ENCODE measurements at places on chromosomes 1 and 21.

DNA sequence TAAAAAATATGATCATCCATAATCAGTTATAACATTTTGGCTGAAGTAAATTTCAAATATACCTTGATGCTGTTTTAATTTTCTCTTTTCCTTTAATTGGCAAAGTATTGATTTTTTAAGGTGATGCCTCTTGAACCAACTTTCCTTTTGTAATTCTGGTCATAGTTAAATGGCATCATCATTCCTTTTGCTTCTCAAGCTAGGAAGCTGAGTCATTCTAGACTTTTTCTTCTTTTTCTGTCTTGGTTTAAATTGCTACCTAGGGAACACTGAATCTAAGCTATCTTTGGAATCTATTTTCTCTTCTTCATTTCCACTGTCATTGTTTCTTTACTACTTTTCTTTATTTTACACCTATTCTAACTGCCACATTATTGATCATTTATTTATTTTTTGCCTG is 162.7 kb downstream of the HMCN1 start:
- DNase-seq = no peak

DNA sequence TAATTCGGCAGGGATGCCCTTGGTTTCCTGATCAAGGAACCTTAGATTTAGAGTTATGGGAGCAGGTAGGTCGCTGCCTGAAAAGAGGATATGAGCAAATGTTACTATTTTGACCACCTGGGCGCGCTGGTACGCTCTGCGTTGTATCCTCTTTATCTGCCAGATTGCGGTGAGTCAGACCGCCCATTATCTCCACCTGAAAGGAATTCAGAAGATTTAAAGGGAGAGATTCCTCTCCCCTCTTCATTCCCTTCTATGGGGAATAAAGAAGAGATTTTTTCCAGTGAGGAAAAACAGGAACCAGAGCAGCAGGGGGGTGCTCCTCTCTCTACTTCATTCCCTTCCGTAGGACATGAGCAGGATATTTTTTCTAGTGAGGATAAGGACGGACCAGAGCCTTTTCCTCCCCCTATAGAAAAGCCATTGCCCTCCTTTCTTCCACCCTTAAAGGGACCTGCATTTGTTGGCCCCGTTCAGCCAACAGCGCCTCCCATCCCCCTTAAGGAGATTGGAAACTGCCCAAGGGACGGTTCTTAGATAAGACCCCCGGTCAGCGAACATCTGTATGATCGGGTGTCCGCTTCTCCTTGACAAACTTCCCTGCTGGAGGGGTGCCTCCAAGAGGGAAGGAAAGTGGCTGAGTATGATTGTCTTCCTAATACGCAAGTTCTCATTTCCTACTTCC is 34.1 kb downstream of the CLCA1 start:
- DNase-seq = peak; percentile 20

- no peak for DNase-seq
Observed at GRCh38 chr1:201596101-201596868, 57.4 kb downstream of the NAV1 start.

GRCh38 chr1:72954943-72955342 is 672.6 kb upstream of the NEGR1 start:
- DNase-seq = no peak

DNA sequence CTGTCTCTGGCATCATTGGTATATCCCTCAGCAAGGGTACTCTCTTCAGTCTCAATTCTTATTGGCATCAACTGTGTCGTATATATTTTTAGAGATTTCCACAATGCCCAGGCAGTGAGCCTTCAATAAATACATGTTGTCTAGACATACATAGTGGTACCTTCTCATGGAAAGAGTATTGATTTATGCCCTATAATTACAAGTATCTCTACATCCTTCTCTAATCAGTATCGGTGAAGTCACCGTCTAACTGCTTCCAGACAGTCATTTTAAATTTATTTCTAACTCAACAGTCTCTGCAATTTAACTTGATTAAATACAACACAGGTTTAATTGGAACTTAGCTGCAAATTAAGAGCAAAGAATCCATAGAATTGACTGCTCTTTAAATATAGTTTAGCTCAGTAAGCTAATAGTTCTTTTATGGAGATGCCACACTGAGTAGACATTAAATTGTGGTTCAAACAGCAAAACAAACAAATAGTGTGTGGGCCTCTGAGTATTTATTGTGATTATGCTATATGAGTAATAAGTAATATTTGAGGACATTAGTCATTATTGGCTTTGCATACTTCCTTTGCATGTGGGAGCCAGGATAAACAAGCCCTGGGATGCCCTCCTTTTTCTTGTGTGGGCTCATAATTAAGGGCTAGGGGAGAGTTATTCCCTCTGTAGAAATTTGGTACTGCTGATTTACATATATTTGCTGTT is 126.9 kb upstream of the DUSP10 start:
- no peak for DNase-seq

DNA sequence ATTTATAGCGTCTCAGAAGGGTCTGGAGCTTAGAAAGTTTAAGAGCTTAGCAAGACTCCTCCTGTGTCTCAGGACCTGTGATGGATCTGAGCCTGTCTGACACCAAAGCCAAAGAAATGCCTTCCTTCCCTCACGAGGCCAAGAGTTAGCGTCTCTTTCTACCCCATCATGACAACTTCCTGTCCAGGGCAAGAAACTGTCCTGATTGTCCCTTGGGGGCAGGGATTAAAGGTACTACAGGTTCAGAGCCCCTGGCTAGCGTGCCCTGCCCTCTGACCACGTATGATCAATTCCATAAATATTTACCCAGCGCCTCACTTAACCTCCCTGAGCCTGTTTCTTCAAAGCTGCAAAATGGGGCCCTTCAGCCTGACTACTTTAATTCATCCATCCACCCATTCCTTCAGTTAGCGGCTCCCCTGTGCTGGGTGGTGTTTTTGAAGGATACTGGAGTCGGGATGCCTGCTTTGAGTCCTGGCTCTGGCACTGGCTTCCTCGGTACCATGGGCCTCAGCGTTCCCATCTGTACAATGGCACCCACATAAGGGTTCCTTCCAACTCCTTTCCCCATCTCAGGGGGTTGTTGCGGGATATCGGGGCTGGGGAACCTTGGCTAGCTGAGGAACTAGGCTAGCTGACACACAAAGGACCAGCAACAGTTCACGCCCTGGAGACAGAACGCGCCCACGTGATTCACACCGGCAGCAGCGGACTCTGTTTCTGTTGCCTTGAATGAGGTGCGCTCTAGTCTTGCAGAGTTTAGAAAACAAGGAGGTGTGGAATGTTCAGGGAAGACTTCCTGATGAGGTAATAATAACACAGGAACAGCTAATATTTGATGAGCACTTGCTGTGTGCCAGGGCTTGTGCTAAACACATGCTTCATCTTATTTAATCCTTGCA is 23.0 kb upstream of the EPHA2 start:
- no peak for DNase-seq

DNA sequence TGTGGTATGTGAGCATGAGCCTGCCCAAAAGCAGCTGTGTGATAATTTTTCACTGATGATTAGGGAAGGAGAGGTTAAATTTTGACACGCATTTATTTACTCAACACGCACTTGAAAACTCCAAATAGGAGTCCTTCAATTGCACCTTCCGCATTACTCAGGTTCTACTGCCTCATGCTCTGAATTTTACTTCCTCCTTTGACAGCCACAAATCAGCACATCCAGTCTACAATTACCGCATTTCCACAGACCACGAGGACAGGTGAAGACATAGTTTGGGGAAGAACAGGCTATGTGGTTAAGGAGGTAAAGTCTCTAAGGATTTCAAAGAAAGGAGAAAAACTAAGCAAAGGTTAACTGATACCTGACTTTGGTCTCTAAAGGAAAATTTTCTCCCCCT is 2.6 kb downstream of the CAPN8 start:
- DNase-seq = no peak

DNA sequence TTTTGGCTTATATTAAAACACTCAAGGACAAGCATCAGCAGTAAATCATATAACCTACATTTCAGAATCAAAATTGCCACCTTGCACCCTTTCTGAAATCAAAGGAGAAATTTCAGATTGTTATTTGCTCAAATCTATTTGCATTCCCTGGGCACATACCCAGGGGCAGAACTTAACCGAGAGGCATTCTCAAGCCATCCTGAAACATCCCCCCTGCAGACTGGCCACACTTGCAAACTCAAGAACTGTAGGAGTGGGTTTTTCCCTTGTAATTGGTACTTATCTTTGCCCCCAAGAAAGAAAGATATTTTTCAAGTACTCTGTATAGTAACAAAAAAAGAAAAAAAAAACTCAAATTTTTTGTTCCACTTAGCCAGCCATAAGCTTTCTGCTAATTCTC is 213.6 kb upstream of the ESRRG start:
- DNase-seq = no peak

DNA sequence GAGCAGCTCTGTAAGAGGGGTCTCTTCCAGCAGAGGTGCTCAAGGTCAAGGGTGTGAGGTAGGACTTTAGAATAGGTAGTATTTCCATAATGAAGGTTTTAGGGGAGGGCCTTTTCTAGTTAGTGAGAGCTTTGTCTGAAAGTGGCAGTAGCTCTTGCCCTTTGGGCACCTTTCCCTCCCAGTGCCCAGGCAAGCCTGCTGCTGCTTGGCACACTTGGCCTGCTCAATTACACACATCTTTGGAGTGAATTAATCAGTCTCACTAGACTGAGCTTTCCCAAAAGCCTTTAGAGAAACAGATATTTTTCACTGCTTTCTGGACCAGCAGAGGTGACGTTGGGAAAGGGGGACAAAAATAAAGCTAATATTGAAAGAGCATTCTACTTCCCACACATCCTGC is 48.0 kb downstream of the MAB21L3 start:
- DNase-seq = no peak

DNA sequence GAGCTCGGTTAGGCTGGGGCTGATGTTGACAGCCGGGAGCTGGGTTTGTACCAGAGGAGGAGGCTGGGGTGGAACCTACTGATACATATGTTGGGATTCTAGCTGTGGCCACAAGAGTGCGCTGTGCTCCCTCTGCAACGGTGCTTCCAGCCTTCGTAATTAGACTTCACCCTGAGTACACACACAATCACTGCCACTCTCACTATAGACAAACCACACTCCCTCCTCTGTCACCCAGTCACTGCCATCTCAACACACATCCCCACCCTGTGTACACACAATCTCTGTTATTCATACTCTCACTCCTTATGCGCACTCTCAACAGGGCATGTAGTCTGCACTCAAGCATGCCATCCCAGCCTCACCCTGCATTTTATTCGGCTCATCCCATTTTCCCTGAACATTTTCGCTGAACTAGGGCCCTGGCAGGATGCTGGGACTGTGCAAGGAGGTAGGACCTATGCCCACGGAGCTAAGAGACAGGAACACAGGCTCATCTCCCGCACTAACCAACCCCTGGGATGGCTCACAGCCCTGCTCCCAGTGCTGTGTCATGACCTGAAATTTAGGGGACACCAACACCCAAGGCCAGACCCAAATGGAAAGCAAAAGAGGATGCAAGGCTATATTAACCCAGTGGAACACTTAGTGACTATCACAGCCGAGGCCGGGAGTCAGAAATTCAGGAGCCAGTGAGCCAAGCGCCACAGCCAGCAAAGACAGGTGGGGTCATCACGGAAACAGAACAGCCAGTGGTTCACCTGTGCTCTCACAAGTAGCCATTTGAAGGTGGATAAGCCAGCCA is 5.7 kb downstream of the GJB3 start:
- peak; percentile 71 for DNase-seq

- no peak for DNase-seq
Observed at GRCh38 chr1:18882486-18882885, 19.9 kb downstream of the ALDH4A1 start.

Data from caudate nucleus (tissue), 63 donors.